ENCODE measurements at places on chromosomes 7 and 10.

GRCh38 chr10:95821720-95822119 lies 65.8 kb downstream of the ENTPD1 start:
- peak; percentile 36 for DNase-seq

DNA sequence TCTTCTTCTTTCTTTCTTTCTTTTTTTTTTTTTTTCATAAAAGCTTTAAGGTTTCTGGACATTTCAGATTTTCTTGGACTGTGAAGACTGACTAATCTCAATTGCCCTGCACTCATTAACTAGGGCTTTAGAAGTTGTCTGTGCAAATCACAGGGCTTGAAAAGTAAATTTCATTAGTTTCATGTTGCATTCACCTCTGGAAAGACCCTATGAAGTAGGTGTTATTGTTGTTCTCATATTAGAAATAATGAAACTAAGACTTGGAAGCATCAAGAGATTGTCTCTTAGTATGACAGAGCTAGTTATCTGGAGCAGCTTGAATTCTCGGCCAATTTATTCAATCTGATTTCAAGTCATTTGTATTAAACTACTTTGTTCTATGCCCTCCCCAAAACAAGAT lies 28.2 kb upstream of the SEMA3D start:
- DNase-seq = no peak

DNA sequence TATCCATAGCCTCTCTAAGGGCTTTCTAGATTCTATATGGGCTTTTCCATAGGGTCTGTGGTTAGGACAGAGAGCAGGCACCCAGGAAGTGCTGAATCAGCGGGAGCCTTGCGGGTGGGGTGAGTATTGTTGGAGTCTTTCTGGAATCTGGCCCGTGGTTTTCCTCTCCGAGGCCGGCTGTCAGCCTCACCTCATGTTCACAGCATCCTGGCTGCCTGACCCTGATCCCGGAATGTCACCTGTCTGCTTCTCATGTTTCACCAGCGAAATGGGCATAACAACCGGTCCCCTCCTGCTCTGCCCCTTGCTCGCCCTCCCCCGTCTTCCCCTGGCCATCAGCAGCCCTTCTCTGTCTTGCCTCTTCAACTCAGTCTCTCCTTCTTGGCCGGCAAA lies 36.5 kb downstream of the DDIT4 start:
- no peak for DNase-seq

DNA sequence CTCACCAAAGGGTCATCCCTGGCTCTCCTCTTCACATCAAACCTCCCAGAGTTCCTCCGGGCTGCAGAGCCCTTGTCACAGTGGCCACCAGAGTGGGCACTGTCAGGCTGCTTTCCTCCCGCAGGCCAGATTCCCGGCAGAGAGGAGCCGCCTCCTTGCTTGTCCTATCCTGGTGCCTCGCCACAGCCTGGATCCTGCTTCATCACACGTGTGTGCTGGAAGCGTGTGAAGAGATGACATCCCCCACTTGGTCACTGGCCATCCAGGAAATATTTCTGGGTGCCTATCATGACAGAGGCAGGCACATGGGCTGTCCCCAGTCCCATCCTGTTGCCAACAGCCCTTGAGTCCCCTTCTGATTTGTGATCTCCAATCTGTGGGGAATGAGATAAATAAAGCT lies 15.0 kb downstream of the INSIG1 start:
- DNase-seq = no peak

- DNase-seq = no peak
Measured at GRCh38 chr10:77845451-77845850, 81.1 kb downstream of the DLG5 start.

GRCh38 chr7:155667241-155667829 lies 22.9 kb downstream of the RBM33 start:
- no peak for DNase-seq

DNA sequence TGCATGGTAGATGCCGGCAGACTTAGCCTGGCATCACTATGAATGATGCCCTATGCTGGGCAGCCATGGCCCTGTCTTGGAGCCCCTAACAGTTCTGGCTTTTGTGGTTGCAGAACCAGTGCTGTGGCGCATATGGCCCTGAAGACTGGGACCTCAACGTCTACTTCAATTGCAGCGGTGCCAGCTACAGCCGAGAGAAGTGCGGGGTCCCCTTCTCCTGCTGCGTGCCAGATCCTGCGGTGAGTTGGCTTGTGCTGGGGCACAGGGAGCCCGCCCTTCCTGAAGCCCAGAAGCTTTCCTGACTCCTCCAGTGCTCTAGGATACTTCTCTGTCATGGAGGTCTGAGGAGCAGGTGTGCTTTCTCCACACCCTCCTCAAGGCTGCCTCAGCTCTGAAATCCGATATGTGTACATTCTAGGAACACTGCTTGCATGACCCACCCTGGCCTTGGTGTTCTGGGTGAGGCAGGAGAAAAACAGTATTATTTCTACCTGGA lies 25.6 kb upstream of the SH2D4B start:
- no peak for DNase-seq

DNA sequence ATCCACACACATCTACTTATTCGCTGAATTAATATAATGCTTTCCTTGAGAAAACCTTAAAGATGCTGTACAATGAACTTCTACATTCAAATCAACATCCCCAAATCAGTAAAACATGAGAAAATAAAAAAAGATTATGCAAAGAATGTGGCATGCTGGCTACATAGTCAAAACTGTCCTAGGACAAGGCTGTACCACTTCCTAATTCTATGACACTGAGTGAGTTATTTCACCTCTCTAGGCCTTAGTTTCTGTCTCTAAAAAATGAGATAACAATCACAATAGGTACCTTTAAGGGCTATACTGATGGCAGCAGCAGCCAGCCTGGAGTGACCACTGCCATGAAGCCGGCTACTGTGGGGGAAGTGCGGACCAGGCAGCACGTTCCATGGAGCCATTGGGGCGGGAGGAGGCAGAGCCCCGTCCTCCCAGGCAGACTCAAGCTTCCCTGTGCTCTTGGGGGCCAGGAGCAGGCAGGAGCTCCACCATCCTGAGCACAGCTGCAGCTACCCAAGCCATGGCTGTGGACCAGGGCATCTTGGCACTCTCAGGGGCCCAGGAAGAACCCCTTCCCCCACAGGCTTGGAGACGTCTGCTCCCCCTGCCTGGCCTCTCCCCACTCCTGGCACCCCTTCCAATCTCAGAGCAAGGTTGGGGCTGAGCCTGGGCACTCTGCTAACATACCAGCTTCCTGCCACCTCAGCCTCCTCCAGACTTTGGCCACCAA lies 110.2 kb downstream of the ELAPOR2 start:
- DNase-seq = no peak

GRCh38 chr7:105766421-105767073 lies 109.9 kb downstream of the ATXN7L1 start:
- no peak for DNase-seq

DNA sequence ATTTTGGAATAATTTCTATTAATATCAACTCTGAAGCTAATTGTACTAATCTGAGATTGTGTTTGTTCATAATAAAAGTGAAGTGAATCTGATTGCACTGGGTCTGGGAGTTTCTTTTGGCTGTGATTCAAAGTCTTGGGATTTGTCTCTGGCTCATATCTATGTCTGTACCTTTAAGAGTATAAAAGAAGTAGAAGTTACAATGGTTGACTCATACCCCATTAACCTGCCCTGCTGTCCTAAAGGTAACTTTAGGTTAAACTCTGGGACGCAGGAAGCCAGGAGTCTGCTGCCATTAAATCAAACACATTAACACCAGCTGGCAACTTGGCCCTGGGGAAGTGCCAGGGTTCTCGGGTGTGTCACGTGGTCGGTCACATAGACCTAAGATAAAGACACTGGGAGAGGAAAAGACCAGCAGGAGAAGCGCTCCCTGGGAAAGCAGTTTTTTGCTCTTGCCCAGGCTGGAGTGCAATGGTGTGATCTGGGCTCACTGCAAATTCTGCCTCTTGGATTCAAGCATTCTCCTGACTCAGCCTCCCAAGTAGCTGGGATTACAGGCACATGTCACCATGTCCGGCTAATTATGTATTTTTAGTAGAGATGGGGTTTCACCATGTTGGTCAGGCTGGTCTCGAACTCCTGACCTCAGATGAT lies 17.8 kb downstream of the SCD start:
- DNase-seq = peak; percentile 40

DNA sequence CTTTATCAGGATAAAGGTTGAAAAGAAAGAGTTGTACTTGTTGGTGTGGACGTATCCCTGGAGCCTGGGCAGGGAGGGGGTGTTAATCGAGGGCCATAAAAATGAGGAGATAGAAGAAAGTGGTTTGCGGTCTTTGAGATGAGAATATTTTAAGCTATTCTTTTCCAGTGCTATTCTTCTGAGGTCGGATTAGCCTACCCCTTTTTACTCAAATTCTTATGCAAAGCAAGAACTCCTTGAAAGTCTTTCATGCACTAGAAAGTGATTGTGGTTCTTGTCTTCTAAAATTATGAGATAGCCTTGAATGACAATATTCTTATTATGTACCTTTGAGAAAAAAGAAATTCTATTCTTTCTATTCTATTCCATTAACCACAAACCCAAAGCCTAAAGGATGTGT lies 201.3 kb upstream of the SEMA3C start:
- DNase-seq = no peak

- DNase-seq = no peak
Measured at GRCh38 chr7:140940898-140941297, 16.2 kb upstream of the BRAF start.

GRCh38 chr10:116094356-116094755 lies 178.7 kb downstream of the GFRA1 start:
- DNase-seq = no peak

DNA sequence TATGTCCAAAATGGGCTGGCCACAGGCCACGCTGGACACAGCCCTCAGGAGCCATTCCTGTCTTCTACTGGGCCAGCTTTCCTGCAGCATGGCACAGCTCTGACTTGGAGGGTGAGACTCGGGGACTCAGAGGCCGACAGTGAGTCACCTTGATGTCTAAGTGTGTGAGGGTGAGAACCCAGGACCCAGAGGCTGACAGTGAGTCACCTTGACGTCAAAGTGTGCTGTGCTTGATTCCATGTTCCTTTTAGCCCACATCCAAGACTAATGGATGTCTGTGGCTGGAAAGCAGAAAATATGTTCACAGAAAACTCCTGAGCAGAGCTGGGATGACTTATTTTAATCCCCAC lies 6.0 kb upstream of the FAM170B start:
- DNase-seq = no peak

DNA sequence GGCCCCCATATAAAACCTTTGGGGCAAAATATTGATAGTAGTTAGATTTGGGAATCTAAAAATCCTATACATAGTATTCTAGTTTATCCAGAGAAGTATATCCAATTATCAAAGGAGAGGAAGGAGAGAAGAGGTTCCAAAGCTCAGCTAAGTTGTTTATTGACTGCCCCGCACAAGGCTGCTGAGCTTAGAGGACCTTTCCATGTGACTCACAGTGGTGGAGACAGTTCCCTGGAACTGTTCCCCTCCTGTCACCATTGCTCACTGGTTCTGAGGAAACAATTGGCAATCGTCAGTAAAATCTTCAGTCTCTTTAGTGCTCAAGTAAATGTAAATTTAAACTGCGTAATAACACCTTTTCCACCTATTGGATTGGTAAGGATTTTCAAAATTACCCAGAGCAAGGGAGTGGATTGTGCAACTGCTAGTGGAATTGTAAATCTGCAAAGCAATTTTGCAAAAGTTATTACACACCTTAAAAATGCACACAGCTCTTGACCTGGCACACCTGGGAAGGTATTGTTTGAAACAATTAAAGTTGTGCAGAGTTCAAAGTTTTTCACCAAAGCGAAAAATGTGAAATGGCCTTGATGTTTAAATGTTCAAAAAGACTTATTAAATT lies 63.1 kb downstream of the EEPD1 start:
- no peak for DNase-seq

GRCh38 chr7:45885264-45885882 lies 2.9 kb upstream of the IGFBP1 start:
- DNase-seq = no peak

DNA sequence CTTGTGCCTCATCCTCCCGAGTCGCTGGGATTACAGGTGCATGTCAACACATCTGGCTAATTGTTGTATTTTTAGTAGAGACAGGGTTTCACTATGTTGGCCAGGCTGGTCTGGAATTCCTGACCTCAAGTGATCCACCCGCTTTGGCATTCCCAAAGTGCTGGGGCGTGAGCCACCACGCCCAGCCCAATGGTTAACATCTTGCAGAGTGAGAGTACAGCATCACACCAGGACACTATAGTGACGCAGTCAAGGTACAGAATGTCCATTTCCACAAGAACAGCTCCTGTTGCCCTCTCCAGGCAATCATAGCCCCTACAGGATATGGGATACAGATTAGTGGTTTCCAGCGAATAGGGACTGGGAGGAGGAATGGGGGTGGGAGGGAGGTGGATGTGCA lies 34.0 kb downstream of the MYO1G start:
- no peak for DNase-seq

DNA sequence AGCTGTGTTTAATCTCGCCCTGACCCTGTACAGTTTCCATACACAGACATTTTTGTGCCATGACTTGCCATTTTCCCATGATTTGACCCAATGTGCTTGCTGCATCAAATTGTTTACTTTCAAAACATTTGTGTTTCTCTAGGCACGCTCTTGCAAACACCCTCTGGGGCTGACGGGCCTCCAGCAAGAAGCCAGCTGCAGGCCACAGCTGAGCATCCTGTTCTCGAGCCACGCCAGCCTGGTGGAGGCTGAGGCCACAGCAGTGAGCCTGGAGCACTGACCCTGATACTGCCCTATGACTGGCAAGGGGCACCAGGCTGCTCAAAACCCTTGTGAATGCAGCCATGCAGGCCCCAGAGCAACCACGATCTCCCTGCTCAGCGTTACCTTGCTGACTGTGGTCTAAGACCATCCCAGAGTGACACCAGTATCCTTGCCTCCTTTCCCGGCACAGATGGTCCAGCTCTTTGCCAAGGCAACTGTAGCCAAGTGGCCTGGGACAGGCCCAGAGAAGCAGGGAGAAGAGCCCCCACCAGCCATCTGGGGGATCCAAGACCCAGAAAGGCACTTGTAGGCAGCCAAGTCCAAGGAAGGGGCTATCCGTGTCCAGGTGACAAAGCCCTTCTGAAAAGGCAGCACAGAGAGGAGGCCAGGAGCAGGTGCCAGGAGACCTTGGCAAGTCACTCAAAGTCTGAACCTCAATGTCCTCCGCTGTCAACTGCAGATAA lies 78.5 kb downstream of the OAT start:
- DNase-seq = no peak

DNA sequence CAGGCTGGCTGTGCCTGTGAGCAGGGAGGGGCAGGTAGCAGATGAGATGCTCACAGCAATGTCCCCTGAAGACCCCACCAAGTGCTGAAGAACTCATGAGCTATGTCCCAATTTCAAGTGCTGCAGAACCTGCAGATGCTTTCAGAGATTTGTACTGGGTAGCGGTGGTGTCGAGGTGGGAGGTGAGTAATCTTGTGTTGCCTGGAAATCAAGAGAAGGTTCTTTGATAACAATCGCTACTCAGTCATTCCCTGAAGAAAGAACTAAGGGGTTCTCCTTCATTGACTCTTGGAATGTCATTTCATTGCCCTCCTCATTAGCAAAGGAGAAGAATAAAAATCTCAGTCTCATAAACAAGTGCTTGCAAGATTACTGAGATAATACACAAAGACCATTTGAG lies 246.4 kb downstream of the EMX2 start:
- DNase-seq = no peak

- DNase-seq = no peak
Measured at GRCh38 chr10:131102147-131102546, 209.4 kb downstream of the TCERG1L start.

GRCh38 chr7:55517191-55517633 lies 55.1 kb downstream of the VOPP1 start:
- no peak for DNase-seq

- no peak for DNase-seq
Measured at GRCh38 chr10:87866412-87866974, 3.1 kb downstream of the PTEN start.

GRCh38 chr10:49598164-49598856 lies 11.8 kb upstream of the SLC18A3 start:
- no peak for DNase-seq

GRCh38 chr7:356691-357462 lies 66.9 kb downstream of the FOXL3 start:
- no peak for DNase-seq
